ENCODE measurements at places on chromosomes 6 and 20.

DNA sequence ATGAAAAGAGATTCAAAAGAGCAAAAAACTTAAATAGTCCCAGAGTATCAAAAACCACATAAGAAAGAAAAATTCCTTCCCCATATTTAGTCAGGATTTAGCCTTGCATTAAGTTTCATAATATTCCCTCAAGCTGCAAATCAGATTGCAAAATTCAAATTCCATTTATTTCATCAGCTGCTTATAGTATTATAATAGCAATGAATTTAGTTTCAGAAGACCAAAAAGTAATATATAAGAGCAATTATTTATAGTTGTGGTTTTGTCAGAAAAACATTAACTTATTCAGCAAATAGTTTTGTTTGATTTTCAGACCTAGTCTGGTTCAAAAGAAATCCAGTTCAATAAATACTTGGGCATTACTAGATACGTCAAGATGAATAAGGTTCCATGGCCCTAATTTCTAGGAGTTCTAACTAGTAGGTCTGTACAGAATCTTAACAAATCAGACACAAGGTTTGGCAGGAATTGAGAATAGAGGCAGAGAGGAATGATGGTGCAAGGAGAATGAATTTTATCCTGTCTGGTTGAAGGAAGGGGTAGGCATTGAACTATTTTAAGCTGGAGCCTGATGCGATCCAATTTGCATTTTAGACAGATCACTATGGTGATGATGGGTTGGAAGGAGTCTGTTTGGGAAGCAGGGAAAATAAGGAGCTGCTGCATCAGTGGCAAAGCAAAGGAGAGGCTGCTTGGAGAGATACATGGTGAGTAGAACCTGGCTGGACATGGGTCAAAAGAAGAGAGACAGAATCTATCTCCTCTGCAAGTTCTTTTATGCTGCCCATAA, 163.9 kb upstream of the STXBP5 start:
- no peak for DNase-seq

DNA sequence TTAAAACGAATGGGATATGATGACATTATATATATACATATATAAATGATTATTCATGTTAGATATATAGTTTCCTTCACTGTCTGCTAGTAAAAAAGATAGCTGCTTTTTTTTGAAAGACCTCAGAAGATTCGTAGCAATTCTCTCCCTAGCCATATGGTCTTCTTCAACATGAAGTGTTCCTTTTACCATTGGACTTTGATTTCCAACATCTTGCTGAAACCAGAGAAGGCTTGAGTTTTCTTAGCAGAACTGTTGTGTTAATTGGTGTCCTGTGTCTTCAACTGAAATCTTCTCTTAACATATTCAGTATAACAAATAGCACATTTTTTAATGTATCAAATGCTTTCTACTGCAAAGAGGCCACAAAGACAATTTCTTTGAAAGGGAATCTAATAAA, 55.3 kb downstream of the FNDC1 start:
- no peak for DNase-seq

DNA sequence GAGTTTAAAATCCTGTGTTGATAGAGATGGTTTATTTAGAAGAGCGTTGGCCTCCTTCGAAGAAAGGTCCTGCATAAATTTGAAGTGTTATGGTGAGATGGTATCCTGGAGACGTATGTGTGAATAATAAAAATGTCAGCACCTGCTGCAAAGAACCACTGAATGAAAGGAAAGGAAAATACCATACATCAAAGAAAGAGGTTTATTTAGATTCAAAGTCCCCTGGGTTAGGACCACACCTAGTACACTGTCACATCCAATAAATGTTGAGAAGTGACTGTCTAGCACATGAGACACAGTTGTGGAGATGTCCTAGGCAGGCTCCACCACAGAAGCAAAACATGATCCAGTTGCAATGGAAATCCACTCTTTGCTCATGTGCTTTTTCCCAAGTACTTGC, 214.7 kb downstream of the PAX1 start:
- DNase-seq: no peak

GRCh38 chr6:137734005-137734874, 132.8 kb upstream of the TNFAIP3 start:
- no peak for DNase-seq

DNA sequence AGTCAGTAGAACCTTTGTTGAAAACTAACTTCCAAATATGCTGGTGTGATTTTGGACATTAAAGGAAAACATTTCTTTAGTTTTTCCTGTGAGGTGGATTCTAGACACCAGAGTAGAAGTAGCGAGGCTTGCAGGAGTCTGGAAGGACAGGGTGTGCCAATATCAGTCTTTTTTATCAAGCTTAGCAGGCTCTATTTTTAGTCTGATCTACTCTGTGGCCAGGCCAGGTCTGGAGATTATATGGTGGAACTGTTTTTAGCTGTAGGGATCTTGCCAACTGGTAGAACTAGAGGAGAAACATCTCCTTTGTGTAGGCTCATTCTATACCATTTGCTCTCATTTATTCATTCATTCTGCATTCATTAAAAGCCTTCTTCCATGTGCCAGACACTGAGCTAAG, 42.7 kb downstream of the LRP11 start:
- no peak for DNase-seq

GRCh38 chr6:130783416-130784107, 43.6 kb upstream of the SMLR1 start:
- DNase-seq: no peak

- DNase-seq: no peak
Observed at GRCh38 chr6:143165315-143165855, 104.7 kb downstream of the AIG1 start.

- DNase-seq: no peak
Observed at GRCh38 chr6:125952764-125953501, 3.6 kb upstream of the HINT3 start.

GRCh38 chr6:108187519-108187918, 21.7 kb downstream of the NR2E1 start:
- DNase-seq: no peak

DNA sequence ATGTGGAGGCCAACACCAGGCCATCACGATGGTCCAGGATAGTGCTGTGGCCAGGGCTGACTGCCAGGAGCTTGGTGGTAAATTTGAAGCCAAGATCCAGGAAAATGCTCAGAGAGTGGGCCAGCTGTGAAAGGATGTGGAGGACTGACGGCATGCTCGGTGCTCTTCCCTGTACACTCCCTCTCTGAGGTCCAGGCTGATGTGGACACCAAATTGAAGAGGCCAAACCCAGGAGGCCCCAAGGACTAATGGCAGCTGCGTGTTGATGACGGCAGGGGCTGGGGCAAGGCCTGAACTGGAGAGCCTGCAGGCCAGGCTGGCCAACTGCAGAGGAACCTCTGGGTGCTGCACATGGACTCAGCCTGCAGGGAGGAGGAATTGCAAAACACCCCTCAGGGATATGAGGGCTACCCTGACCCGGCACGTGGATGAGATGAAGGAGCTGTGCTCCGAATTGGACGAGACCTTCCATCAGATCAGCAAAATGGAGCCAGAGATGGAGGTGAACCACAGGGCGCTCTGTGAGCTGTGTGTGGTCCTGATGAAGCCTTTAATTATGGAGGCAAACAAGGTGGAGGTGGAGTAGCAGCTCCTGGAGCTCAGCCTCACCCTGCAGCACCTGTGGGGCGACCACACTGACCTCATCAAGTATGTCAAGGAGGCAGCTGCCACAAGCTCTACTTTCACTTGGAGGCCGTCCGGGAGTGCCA, 6.9 kb upstream of the RAET1E start:
- no peak for DNase-seq

DNA sequence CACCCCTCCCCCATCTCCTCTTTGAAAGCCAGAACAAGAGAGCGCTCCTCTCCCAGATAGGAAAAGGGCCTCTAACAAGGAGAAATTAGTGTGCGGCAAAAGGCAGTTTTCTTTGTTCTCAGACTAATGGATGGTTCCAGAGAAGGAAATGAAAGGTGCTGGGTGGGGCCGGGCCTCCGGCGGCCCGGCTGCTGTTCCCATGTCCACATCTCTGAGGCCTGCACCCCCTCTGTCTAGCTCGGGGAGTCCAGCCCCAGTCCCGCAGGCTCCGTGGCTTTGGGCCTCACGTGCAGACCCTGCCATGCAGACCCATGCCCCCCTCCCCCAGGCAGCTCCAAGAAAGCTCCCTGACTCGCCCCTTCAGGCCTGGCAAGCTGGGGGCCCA, 35.8 kb upstream of the MRGBP start:
- DNase-seq: no peak

GRCh38 chr6:144017166-144018094, 9.4 kb upstream of the PLAGL1 start:
- DNase-seq: no peak

DNA sequence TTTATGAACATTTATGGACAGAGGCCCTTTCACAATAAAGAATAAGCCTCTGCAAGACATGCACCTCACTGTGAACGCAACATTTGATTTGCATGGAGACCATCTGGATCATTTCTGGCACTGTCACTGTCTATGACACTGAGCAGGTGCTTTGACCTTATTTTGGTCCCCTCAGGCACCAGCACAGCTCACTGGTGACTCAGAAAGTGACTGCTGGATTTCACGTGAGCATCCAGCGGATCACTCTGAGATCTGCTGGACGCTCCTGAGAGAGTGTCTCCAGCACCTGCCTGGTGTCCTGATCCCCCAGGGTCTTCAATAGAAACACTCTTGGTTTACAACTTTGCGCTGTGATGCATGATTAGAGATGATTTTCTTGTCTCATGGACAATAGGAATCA, 375.7 kb downstream of the TENT5A start:
- no peak for DNase-seq

- DNase-seq: no peak
Observed at GRCh38 chr6:64217721-64218620, 582.4 kb downstream of the PHF3 start.

DNA sequence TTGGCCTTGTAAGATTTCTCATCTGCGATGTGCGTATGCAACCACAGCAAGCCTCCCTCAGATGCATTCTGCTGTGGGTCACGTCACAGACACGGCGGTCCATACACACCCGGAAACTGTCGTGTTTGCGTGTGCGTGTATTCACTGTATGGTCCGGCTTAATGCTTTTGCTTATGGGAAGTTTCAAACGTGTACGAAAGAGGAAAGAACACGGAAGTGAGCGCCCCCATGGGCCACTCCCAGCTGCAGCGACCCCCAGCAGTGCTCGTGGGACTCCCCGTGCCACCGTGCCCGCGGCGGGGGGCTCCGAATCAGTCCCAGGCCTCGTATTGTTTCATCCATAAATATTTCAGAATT, 10.2 kb downstream of the DLL1 start:
- no peak for DNase-seq

DNA sequence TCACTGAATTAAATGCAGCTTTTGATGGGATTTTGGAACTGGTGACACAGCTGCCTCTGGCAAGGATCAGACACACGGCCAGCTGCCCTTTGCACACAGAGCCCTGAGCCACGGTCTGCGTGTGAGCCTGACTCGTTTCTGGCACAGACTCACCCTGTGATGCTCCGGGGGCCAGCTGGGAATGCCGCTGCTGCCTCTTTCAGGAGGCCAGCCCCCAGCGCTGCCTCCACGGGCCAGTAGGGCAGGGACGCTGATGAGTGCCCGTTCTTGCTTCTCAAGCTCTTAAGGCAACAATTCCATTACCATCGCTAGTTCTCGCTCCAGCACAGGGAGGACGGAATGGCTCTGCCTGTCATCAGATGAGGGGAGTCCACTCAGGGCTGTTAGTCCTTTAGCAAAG, 61.6 kb downstream of the IRF4 start:
- DNase-seq: no peak

DNA sequence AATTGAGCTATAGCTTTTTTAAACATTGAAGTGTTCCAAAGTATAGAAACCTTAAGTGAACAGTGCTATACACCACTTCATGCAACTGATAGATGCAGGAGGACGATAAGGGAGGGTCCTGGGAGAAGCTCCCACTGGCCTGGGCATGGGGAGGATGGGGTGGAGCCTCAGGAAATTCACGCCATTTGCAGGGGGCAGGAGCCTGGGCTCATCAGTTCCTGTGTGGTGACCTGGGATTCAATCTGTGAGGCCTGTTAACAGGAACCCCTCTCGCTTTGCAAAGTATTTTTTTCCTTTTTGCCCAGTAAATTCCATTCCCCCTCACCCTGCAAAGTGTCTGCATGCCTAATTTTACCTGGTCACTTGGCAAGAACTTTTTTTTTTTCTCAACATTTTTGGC, 11.0 kb upstream of the ASCC3 start:
- no peak for DNase-seq

- DNase-seq: no peak
Observed at GRCh38 chr20:34220561-34220960, 20.7 kb upstream of the ASIP start.

DNA sequence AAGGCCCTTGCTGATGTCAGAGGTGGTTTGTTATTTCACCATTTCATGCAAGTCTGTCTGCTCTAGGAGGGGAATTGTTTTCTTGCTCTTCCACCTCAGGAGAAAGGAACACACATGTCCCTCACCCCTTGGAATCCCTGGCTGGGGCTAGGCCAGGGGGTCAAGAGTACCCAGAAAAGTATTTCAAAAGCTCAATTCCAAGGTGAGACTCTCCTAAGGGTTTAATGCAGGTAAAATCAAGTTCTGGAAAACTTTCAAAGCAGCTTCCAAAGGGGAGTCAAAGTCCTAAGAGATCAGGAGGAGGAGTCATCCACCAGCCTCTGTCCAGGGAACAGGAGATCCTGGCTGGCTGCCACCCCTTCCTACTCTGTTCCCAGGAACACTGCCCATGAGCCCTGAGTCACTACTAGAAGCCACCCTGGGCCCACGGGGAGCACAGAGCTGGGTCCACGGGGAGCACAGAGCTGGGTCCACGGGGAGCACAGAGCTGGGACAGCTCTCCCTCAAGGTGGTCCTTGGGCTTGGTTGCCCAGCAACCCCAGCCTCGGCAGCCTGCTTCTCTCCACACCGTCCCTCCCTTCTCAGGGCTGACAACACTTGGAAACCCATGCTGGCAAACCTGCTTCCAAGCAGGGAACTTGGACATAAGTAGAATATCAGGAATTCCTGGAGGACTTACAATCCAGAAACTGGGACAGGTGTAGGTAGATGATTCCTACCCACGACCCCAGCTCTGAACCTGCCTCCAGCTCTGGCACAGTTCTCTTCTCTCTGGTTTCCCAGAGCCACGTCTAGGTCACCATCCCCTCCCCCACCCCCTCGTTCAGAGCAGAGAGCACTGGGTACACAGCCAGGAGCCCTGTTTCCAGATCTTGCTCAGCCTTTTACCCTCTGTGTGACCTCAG, 35.3 kb upstream of the CDKN1A start:
- no peak for DNase-seq

- DNase-seq: no peak
Observed at GRCh38 chr6:34897716-34898115, 8.7 kb downstream of the ANKS1A start.

DNA sequence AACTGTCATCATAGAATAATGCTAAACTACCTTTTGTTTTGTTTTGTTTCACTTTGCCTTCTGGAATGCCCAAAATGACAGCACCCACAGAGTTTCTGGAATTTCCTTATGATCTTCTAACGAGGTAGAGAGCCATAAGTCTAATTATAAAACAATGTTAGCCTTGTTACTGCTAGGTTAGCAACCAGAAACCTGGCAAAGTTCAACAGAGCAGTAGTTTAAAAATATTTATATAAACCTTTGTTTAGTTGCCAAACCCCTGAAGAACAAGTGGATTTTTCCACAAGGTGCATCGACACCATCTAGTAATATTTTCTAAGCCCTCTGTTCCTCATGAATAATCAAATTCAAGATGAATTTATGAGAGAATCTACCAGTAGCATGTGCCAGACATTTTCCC, 27.6 kb upstream of the IPCEF1 start:
- no peak for DNase-seq

All from CD4-positive, alpha-beta memory T cell (primary cell).